Midbrain (tissue), 1 donor: ENCODE measurements at places on chromosomes 7 and 10.

GRCh38 chr7:155451840-155452239 is 6.1 kb upstream of the EN2 start:
- no peak for DNase-seq

DNA sequence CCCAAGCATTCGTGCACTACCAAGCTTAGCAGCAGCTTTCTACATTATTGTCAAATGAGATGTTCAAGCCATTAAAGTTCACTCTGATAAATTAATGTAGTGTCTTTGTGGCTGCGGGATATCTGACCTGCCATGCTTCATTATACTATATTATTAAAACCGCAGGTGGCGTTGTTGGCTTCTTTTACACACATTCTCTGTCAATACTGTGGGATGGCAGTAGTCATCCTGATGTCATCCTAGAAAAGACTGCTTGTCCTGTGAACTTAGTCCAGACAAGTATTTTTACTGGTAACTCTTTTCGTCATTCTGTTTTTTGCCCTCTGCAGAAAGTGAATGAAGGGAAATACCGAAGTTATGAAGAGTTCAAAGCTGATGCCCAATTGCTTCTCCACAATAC is 103.9 kb downstream of the ZMYND11 start:
- no peak for DNase-seq

GRCh38 chr10:3893901-3894563 is 109.0 kb upstream of the KLF6 start:
- DNase-seq, result no peak

- no peak for DNase-seq
These were observed 57.4 kb downstream of the CDK6 start for GRCh38 chr7:92778972-92779371.

- no peak for DNase-seq
These were observed 263.1 kb downstream of the ACTR3B start for GRCh38 chr7:153022475-153023193.

GRCh38 chr10:23585186-23585585 is 146.3 kb downstream of the OTUD1 start:
- no peak for DNase-seq

DNA sequence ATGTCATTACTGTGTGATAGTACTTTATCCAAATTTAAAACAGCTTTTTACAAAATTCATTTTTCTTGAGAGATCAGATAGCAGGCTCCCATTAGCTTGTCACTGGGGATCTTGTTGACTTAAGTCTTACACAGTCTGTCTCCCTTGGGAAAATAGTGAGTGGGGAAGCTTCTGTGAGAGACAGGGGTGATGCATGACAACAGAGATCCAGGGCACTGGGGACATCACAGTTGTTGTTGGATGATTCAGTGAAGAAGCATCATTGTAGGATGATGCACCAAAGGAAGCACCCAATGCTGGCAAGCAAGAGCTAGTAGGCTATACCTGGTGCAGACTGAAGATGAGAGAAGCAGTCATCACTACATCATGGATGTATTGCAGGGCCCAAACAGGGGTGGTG is 284.7 kb downstream of the HDAC9 start:
- DNase-seq, result no peak

DNA sequence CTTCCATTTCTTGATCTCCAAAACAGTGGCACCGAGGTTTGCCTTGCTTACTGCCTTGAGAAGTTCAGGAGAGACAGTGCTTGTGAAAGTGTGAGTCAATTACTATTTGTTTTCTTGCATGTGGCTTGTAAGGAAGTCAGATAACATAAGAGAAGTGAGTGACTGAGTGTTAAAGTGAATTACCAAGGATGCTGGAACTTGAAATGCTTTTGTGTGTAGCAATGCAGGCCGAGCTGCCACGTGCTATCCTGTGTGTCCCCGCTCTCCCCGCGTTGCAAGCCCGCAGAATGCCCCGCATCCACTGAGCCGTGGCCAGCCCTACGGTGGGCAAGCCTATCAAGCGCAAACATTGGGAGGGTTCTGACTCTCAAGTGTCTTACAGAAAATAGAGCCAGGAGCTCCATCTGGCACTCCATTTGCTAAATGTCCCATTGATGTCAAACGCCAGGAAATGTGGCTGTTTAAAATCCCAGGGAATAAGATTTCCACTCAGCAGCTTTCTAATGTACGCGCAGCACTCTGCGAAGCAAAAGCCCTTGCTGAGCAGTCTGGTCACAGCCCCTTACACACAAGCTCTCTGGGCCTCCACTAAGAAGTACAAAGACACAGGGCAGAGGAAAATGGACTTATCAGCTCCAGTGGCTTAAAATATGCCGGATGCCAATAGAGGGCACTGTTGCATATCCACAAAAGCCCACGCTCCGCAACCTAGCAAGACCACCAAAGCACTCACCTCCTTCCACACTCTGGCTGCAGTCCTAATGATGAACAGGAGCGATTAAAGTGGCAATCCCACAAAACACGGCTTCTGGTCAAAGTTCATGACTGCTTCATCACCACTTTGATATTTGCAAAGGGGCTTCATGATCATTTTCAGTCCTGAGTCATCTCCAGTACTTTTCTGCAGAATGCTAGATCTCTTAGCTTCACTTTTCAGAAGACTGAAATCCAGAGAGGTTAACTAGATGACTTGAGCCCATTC is 158.0 kb upstream of the ITGB1 start:
- DNase-seq, result peak; percentile 2

DNA sequence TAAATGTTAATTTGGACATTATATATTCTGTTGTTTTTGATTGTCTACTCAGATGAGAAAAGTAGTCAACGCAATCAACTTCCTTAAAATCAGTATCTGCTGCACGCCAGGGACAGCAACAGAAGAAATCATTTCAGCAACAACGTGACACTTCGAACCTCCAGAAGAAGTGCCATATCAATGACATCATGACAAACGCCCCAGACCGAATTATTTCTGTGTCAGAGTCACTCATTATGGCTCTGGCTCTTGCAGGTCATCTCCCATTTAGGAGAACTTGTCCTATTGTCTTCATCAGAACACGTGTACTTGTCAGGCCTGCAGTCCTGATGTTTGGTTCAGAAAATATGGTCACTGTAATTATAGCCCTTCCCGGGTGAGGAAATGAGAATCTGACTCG is 276.3 kb downstream of the ADARB2 start:
- DNase-seq, result no peak

- no peak for DNase-seq
These were observed 2.5 kb upstream of the PARD3 start for GRCh38 chr10:34817586-34817985.

GRCh38 chr10:116892907-116893685 is 43.8 kb downstream of the ENO4 start:
- no peak for DNase-seq

DNA sequence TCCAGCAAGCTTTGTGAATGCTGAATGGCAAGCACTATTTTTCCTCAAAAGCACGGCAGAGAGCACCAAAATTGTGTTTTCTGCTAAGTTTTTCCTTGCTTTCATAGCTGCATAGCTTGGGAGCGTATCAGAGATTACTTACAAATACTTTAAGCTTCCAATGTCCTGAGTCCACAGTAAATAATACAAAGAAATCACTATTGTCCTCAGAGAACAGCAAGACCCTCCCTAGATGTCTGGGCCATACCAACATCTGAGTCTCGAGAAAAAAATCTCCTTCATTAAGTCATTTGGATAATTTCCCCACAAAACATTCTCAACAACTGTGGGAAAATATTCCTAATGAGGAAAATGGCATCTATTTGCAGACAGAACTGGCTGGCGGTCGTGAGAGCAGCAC is 41.7 kb downstream of the SGMS1 start:
- no peak for DNase-seq

- no peak for DNase-seq
These were observed 182.5 kb downstream of the SEMA3D start for GRCh38 chr7:85004402-85004801.

GRCh38 chr10:19929506-19930140 is 113.4 kb downstream of the PLXDC2 start:
- no peak for DNase-seq

GRCh38 chr7:134834689-134835462 is 55.4 kb downstream of the CALD1 start:
- no peak for DNase-seq
